ENCODE measurements at places on chromosomes 3 and 15.

DNA sequence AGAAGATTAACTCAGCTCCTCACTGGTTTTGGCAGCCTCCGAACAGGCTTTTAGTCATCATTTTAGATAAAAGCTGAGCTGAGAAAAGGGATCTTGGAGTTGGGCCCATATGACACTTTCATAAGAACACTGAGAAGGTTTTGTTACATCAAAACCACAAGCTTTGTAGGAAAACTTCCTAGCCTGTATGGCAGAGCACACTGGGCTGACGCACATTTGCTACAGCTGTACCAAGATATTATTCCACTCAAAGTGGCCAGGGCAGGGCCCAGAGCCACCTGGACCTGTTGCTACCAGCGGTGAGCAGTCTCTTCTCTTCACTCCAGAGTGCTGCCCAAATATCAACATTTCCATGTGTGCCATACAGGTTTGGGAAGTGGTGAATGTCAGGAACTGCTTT, 160.5 kb upstream of the CCDC54 start:
- DNase-seq: peak; percentile 36

- no peak for DNase-seq
Measured at GRCh38 chr3:44020143-44020542, 221.5 kb upstream of the TOPAZ1 start.

DNA sequence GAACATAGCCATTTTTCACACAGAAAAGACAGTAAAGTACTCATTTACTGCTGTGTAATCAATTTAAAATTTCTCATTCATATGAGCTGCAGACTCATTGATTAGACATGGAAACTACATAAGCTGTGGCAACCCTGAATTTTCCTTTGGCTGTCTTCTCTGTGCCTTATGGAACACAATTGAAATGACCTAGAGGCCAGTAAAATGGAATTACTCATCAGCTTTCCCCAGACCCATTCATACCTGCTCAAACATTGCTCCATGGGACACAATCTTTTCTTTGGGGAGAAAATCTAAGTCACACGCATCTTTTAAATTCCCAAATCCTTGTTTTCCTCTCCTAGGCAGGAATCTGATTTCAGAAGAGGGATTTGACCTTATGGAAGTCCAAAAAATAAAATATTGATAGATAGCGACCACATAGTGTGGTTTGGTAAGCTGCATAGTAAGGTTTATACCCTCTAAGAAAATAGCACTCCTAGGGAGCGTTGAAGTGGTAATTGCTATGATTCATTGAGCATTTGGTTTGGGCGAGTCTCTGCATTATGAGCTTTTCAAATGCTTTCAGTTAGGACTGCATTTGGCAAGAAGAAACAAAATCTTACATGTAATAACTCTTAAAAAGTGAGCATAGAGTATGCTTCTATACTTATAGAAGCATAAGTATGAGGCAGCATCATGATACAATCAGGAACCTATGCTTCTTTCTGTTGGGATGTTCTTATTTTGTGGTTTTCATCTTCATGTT, 243.4 kb upstream of the GADL1 start:
- no peak for DNase-seq

DNA sequence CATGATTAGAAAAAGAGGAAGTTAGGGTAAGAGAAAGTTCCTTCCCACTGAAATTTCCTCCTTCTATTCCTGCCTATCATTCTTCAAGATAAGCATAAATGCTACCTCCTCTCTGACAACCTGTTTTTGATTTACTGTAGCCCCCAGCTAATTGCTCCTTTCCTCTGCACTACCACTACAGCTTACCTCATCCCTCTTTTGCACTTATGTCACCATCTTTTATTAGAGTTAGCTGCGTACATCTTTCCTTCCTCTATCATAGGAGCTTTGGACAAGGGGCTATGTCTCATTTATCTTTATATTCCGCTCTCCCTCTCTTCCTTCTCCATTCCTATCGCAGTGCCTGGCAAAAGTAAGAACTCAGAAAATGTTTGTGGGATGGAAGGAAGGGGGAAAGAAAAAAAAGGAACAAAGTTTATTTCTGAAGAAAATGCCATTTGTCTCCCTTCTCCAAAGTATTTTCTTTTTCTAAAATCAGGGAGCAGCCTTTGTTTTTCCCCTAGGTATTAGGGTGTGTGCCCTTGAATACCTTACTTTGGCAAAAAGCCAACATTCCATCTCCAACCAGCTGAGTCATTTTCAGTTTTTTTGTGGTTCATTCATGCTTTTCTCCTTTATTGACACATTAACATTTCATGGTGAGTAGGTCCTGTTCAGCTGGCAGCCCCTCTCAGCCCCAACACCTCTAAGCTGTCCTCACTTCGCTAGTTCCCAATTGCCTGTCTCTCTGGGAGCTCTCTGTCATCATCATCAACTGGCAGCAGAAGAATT, 87.6 kb upstream of the SOX2 start:
- no peak for DNase-seq

DNA sequence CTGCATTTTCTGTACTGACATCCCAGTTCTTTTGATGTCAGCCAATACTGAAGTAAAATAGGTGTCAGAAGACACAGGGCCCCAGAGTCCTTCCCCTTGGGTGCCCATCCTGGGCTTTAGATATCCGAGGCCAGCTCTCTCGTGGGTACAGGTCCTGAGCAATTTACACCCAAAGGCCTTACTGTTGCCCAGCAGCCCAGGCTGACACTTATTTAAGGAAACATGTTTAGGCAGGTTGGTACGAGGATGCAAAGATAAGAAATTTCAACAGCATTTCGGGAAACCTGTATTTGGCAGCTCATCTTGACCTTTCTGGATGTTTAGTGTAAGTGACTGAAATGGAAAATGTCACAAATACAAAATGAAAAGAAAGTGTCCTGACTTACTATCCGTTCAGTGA, 130.0 kb upstream of the IL12A start:
- no peak for DNase-seq

Data from midbrain (tissue), 1 donor.